ENCODE measurements at places on chromosomes 7 and 10.

GRCh38 chr10:121339114-121339513, 259.1 kb downstream of the FGFR2 start:
- no peak for DNase-seq

GRCh38 chr7:90269163-90269562, 24.2 kb downstream of the CFAP69 start:
- DNase-seq, result no peak

DNA sequence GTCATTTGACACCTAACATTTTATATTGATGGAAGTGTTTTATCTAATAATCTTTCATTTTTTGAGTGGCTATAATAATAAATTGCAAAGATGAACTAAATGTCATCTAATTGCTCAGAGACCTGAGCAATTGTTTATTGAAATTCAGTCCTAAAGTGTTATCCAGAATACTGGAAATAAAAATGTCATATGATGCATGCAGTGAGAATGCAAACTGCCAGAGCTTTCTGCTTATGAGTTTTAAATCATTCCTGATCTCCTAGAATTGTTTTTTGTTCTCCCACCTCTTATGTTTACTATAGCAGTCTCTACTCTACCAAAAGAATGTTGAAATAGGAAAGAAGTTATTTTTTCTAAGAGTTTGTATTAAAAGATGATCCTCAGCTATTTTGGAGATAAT, 116.7 kb downstream of the FOXP2 start:
- DNase-seq, result no peak

DNA sequence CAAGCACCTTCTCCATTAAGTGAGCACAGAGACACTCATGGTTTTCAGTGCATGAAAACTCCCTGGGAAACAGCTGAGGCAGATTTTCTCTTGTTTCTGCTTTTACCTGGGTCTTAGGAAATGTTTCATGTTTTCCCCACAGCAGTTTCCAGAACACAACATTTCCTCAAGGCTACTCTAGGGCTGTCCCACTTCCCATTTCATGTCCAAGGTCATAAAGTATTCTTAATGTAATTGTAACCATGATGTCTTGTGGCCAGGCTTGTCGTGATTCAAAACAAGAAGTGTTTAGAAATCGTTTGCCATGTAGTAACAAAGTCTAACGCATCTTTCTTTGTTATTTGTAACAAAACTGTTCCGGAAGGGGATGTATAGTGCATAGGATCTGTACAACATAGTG, 83.8 kb upstream of the NRP1 start:
- DNase-seq, result no peak

- peak; percentile 46 for DNase-seq
Observed at GRCh38 chr10:117535298-117536071, 7.1 kb upstream of the EMX2 start.

DNA sequence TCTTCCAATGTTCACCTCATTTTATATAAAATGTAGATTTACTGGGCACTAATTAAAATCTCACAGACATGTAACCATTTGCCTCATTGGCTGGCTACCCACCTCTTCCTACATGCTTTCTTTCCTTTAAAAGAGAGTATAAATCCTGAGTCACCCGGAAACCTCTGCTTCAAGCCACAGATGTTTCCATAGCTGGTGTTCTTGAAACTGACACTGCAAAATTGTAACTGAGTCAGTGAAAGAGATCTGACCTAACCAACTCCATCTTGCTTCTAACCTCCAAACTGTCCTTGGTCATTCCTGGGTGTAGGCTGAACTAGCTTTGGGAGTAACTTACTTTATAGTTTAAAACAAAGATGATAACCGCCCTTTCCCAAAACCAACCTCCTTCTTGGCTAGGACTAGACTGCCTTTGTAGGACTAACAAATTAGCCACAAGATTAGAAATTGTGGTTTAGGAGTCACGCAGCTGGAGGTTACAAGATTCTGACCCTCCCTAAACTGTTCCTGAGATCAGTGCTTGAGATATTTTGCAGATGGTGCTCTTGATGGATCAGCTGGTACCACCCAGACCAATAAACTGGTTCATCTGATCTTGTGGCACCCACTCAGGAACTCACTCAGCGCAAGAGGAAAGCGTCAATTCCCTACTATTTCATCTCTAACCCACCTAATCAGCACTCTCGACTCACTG, 33.5 kb downstream of the SVOPL start:
- DNase-seq, result no peak

DNA sequence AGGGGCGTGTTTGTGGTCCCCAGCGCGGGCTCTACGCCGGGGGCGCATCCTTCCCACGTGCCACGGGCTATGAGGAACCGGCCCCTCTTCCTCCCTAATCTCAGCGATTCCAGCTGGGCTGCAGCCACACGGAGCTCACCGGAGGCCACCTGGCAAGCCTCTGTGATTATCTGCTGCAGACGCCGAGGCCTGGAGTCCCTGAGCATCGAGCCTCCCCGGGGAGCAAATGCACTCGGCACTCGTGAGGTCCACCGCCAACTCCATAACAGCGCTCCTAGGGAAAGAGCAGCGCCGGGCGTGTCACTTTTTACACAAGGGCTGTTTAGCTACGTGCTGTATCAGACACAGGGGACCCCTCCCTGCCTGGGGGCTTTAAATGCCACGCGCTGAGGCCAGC, 101.2 kb downstream of the DYNC2I1 start:
- DNase-seq, result no peak

- no peak for DNase-seq
Observed at GRCh38 chr10:6398399-6398798, 181.7 kb downstream of the PRKCQ start.

GRCh38 chr10:25206693-25207414, 32.1 kb downstream of the GPR158 start:
- no peak for DNase-seq

GRCh38 chr10:29120216-29120615, 168.7 kb upstream of the LYZL1 start:
- no peak for DNase-seq

DNA sequence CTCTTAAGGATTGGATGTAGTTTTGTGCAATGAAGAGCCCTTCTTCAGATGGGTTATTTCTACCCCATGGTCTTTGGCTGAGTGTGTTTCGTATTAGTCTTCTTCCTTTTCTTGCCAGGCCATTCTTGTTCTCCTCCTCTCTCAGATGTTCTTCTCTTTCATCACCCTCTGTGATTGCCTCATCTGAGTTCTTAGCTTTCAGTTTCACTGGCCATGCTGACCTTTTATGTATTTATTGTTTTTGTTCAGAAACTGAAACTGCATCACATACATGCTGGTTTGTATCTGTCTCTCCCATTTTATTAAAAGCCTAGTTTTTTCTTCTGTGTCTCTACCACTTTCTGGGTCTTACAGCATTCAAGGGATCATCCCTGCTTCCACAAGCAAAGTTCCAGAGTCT, 21.7 kb upstream of the PCGF5 start:
- no peak for DNase-seq

GRCh38 chr10:26650406-26650805, 47.1 kb upstream of the PDSS1 start:
- DNase-seq, result no peak

DNA sequence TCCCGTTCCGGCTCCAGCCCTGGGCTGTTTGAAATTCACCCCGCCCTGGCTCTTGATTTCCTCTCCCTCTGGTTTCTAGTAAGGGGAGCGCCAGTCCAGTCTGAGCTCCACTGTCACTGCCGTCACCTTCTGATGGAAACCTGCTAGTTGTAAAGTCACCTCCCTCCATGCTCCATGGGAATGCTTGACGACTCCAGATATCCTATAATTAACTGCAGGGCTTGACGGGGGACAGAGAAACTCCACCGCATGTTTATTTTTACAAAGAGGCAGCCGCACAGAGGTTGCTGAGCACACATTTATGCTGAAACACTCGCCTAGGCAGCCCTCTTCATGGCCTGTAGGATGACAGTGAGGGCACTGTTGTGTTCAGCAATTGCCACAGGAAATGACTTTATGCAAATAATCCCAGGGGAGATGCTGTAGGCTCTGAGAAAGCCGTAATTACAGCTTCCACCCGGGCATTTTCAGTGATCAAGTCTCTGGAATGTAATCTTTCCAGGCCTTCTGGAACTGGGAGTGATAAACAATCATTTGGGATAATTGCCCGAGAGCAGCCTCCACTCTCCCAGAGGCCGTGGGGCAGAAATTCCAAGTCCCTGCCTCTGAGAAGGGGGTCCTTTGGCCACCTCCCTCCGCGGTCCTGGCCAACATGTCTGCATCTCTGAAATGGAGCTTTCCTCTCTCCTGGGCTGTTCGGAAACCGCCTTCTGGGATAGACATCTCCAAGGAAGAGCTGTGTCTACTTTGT, 300.5 kb downstream of the KLF6 start:
- no peak for DNase-seq

- no peak for DNase-seq
Observed at GRCh38 chr10:6103591-6103990, 14.8 kb downstream of the RBM17 start.

DNA sequence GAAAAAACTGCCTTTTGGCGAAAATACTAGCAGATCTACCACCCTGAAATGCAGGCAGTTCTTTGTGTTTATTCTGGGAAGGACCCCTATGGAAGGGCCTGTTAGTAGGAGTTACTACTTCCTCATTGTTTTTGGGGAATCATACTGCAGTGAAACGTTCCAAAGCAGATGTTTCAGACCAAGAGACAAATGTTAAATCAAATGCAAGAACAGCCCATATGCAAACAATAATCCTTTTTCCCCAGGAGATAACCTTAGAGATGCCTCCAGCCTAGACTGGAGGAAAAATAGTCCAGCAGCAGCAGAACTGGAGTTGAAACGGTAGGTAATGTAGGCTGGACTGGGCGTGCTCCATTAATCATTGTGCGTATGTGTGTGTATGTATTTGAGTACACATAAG, 65.9 kb upstream of the VWDE start:
- DNase-seq, result no peak

DNA sequence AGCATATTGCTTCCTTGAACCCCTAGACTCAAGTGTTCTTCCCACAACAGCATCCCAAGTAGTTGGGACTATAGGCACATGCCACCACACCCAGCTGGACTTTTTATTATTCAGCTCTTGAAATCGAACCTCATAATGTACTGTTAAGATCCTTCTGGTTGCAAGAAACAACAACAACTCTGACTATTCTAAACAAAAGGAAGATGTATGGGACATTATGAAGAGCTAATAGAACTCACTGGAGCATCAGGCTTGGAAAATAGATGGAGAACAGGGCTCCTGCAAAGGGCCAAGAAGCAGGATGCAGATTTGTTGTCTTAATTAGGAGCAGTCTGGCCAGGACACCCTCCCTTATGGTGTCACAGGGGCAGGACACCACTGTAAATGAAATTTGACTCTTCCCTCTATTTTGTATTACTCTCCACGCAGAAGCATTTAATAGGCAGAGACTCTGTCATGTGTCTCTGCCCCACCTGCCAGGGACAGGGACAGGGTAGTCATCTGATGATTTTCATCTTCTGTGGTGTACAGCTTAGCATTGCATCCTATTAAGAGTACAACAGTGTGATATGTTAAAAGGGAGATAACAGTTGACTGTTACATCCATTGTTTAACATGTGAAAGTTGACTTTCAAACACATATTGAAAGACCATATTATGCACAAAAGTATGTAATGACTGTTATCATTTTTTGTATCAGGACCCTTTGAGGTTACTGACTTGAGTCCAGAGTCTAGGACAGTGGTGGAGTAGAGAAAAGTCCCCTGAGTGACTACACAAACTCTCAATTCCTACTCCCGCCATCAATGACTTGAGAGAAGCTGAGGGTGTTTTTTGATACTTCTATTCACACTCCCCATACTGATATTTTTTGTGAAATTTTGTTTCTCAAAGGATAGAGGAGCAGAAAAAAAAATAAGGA, 157.3 kb downstream of the LRRC4 start:
- DNase-seq, result no peak

GRCh38 chr10:58064714-58065528, 202.8 kb downstream of the IPMK start:
- DNase-seq, result no peak

DNA sequence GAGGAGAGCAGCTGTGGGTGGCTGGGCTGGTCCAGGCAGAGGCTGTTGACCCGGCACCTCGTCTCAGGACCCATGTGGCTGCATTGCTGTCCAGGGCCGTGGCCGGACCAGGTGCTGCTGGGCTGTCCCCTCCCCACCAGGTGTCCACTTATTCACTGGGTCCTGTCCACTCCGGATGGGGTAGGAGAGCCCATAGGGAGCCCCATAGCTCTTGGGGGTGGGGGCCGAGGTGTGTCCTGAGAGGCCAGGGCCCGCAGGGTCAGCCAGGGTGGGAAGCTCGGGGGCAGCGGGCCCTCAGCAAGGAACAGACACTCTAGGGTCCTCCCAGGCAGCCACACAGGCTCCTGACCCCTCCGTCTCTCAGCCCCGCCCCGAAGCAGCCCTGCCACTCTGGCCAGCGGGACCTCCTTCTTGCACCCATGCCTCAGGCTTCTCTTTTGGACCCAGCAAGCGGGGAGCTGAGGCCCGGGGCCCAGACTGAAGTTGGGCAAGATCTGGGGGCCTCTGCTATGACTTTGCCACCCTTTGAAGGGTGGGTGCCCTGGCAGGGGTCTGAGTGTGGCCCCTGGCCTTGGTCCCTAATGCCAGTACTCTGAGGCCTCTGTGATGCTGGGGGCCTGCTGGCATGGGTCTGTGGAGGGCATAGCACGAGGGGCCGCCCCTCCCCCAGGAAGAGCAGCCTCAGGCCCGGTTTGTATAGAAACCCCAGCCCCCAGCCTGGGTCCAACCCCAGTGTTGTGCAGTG, 86.4 kb downstream of the NKX6-2 start:
- peak; percentile 43 for DNase-seq

GRCh38 chr10:106746868-106747267, 417.6 kb downstream of the SORCS1 start:
- no peak for DNase-seq

GRCh38 chr7:36130236-36130945, 22.7 kb upstream of the EEPD1 start:
- no peak for DNase-seq

DNA sequence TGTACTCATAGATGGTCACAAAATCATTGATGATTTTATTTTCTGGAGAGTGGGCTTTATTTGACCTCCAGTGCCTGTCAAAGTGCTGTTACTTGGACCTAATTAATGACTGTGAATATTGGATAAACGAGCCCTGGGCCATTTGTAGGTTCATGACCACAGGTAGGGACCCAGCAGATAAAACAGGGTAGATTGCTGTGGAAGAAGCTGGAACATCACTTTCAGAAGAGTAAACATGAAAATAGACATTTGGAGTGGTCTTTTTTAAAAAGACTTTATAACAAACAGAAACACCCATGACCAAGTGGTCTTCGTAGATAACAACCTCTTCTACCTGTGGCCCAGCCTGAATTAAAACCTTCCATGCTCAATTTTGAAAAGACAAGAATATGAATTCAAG, 472.8 kb upstream of the MKI67 start:
- DNase-seq, result no peak

- no peak for DNase-seq
Observed at GRCh38 chr10:78752221-78752620, 316.5 kb upstream of the ZMIZ1 start.

DNA sequence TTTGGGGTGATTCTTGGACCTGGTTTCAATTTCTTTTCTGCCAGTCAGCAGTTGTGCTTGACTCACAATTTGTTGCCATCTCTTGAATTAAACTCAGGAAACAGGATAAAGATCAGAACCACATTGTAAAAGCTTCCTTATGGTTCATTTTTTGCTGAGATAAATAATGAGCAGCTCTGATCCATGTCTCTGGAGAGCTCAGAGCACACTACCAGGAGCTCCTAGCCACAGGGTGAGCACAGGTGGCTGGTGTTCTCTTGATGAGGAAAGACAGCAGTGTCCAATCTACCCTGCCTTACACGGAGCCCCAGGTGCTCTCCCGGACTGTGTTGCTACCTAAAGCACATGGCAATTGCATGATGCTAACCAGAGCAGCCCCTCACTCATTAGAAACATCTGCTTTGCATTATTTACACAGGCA, 17.2 kb upstream of the FAM170B start:
- DNase-seq, result no peak
